Spinal cord (tissue), 10 donors: ENCODE measurements at places on chromosomes 4 and X. TPM values are rescaled to one million over a fixed set of nuclear protein-coding genes. Genes with fewer than 3 reads are reported as not detected.

DNA sequence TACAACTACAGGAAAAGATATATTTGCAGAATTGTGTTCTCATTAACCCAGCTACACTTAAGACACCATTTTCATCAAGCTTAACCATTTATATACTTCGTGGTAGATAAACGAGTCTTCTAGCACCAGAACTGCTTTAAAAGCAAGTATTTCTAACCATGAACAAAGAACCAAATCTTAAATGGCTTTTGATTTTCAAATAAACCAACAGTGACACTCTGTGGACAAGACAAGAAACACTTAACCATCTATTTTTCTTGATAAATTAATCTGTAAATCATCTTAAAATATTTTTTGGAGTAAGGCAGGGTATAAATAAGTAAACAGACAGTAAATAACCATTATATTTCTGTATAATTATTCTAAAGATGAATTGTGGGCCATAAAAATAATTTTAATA, 10.2 kb downstream of the BEND2 start:
- peaks cover 2% of the 10 kb centered on the region for H3K27me3 ChIP-seq
- H3K4me1 ChIP-seq, result no peaks in the 10 kb centered on the region
- peak; percentile 85 for DNase-seq
- H3K4me3 ChIP-seq, result no peak overlapping the region
- H3K27ac ChIP-seq, result no peak overlapping the region

- no peak overlapping the region for H3K27ac ChIP-seq
- H3K36me3 ChIP-seq, result no peaks in the 10 kb centered on the region
- peak; percentile 62 for DNase-seq
- peaks cover 3% of the 10 kb centered on the region for H3K4me1 ChIP-seq
- no peak overlapping the region for H3K4me3 ChIP-seq
Measured at GRCh38 chr4:42995343-42995944, 102.9 kb downstream of the GRXCR1 start.

DNA sequence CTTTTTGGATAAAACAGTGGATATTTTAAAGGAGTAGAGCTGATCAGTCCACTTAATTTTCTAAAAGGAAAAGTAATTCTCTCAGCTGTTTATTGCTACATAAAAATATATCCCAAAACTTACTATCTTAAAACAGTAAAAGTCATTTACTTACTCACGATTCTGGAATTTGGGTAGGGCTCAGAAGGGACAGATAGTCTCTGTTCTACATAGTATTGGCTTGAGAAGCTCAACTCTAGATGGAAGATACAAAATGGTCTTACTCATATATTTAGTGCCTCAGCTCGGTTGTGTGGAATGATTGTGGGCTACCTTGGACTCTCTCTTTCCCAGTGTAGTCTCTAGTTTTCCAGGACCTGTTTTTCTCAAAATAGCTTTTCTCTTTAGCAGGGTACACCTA, 691.5 kb upstream of the POU3F4 start:
- H3K36me3 ChIP-seq, result no peaks in the 10 kb centered on the region
- H3K4me1 ChIP-seq, result no peaks in the 10 kb centered on the region
- no peak for DNase-seq
- no peak overlapping the region for H3K4me3 ChIP-seq

The CSAG2 gene
- not detected for total RNA-seq

GRCh38 chr4:169996379-169997240, 29.6 kb downstream of the MFAP3L start:
- H3K4me3 ChIP-seq, result no peak overlapping the region
- peaks cover 5% of the 10 kb centered on the region for H3K36me3 ChIP-seq
- no peak overlapping the region for H3K27ac ChIP-seq
- no peak for DNase-seq

The IL2 gene
- not detected for total RNA-seq

DNA sequence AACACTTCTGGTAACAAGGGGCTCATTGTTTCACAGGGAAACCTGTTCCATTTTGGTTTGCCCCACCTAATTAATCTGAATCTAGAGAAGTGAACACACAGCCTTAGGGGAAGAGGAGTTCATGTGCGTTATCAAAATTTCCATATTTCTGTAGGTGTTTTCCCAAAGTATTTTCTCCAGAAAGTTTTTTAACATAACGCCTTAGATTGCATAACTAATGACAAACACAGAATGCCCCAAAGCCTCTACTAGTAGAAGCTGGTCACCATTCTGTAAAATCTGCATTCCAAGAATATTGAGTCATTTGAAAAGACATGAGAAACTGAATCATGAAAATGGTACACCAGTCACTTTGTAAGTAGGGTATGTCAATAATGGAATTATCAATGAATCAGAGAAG, 41.1 kb downstream of the IL13RA2 start:
- no peak overlapping the region for H3K4me3 ChIP-seq
- H3K27ac ChIP-seq, result no peak overlapping the region
- no peaks in the 10 kb centered on the region for H3K4me1 ChIP-seq
